ENCODE measurements at places on chromosomes 4 and X. TPM values are rescaled to one million over a fixed set of nuclear protein-coding genes. Genes with fewer than 3 reads are reported as not detected.

EFHC2 gene
- not detected for total RNA-seq

GRCh38 chrX:9183481-9183880, 149.6 kb upstream of the FAM9B start:
- no peak overlapping the region for H3K27ac ChIP-seq
- H3K27me3 ChIP-seq: no peaks in the 10 kb centered on the region
- no peaks in the 10 kb centered on the region for H3K36me3 ChIP-seq
- DNase-seq: no peak

MAD2L1 gene
- 7.7 TPM for total RNA-seq

YTHDC1 gene
- total RNA-seq: 82.8 TPM

GRCh38 chr4:38069271-38069760, 109.1 kb downstream of the PTTG2 start:
- H3K36me3 ChIP-seq: peaks cover 2% of the 10 kb centered on the region
- H3K27ac ChIP-seq: no peak overlapping the region
- no peak overlapping the region for H3K4me3 ChIP-seq
- H3K4me1 ChIP-seq: peaks cover 5% of the 10 kb centered on the region

DNA sequence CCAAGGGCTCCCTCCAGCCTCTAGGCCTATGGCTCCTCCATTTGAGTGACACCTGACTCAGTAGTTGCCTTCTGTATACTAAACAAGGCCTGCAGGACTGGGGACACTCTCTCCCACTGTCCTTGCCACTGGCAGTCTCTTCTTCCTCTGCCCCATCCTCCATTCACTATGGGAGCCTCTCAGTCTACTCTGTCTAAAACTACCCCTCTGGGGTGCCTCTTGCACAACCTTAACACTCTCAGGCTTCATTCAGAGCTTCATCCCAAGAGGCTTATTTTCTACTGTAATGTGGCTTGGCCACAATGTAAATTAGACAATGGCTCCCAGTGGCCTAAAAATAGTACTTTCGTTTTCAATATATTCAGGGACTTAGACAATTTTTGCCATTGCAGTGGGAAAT, 133.0 kb downstream of the ZC4H2 start:
- H3K36me3 ChIP-seq: no peaks in the 10 kb centered on the region
- H3K4me3 ChIP-seq: no peak overlapping the region
- H3K4me1 ChIP-seq: no peaks in the 10 kb centered on the region
- no peak overlapping the region for H3K27ac ChIP-seq
- DNase-seq: no peak

GRCh38 chr4:169416997-169417396, 146.2 kb upstream of the SH3RF1 start:
- H3K27ac ChIP-seq: no peak overlapping the region
- no peak for DNase-seq
- no peaks in the 10 kb centered on the region for H3K4me1 ChIP-seq
- H3K27me3 ChIP-seq: no peaks in the 10 kb centered on the region
- H3K36me3 ChIP-seq: peaks cover 10% of the 10 kb centered on the region

DNA sequence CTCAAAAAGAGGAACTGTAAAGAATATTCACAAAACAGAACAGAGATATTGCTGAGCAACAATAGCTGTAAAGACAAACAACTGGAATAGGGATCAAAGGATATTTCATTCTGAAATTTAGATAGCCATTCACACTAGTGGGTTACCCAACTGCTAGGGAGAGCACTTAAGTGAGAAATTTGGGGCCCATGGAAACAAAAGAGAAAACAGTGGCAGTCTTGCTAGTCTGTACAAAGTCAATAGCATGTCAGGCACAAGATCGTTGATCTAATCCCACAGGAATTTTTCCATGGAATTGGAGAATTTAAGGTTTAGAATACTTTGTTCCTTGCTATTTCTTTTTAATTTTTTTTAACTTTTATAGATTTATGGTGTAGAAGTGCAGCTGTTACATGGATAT, 467.0 kb downstream of the PCDH18 start:
- no peak overlapping the region for H3K4me3 ChIP-seq
- H3K27ac ChIP-seq: no peak overlapping the region
- DNase-seq: no peak

MAGEA1 gene
- total RNA-seq: not detected

NXF3 gene
- not detected for total RNA-seq

GRCh38 chrX:38626296-38626695, 65.0 kb downstream of the TSPAN7 start:
- no peaks in the 10 kb centered on the region for H3K36me3 ChIP-seq
- no peak for DNase-seq
- H3K4me3 ChIP-seq: no peak overlapping the region
- H3K27me3 ChIP-seq: peaks cover 6% of the 10 kb centered on the region
- no peak overlapping the region for H3K27ac ChIP-seq
- H3K4me1 ChIP-seq: no peaks in the 10 kb centered on the region

DNA sequence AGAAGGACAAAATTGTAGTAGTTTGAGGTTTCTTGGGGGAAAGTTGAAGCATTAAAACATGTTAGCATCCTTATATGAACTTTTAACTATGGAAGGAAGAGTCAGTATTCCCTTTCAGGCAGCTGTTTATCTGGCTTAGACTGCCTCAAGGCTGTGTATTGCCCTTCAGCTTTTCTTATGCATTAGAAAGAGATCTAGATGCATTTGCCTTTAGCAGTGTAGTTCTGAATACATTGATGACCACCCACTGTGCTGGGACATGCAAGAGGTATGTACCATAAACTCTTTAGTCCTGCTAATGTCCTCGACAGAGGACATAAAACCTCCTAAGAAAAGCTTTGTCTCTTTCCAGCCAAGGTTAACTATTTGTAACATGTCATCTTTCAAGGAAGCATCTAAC, 2.9 kb downstream of the FAM200B start:
- no peaks in the 10 kb centered on the region for H3K27me3 ChIP-seq
- peaks cover 29% of the 10 kb centered on the region for H3K36me3 ChIP-seq
- no peak overlapping the region for H3K27ac ChIP-seq
- H3K4me1 ChIP-seq: peaks cover 60% of the 10 kb centered on the region
- no peak for DNase-seq

RPL10 gene
- 2,892 TPM for total RNA-seq
